Islet precursor cell (in vitro differentiated cells): ENCODE measurements at places on chromosomes 11 and 22.

GRCh38 chr11:116164843-116165242, 607.9 kb downstream of the BUD13 start:
- DNase-seq: peak; percentile 52

- DNase-seq: no peak
These were observed 734.2 kb upstream of the ANO3 start for GRCh38 chr11:25597696-25598095.

- DNase-seq: no peak
These were observed 4.4 kb downstream of the OTOG start for GRCh38 chr11:17551347-17552040.

GRCh38 chr22:47040486-47041270, 278.2 kb downstream of the TBC1D22A start:
- no peak for DNase-seq

- DNase-seq: no peak
These were observed 48.1 kb upstream of the TOP3B start for GRCh38 chr22:22030493-22031182.

DNA sequence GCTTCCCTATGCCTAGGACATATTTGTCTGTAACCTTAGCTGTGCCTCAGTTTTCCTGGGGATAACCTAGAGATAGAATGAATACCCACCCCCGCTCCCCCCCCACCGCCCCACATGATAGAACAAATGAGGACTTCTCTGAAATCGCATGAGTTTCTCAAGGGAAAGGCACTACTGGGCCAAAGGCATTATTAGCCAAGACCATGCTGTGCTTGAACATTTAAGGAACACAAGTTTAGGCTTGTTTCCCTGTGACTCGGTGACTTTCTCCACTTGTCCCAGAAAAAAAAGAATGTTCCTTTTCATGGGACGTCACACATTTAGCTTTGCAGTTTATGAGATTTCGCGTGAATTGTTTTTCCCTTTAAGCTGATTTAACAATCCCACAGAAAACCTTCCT, 51.4 kb upstream of the CRTAM start:
- no peak for DNase-seq

DNA sequence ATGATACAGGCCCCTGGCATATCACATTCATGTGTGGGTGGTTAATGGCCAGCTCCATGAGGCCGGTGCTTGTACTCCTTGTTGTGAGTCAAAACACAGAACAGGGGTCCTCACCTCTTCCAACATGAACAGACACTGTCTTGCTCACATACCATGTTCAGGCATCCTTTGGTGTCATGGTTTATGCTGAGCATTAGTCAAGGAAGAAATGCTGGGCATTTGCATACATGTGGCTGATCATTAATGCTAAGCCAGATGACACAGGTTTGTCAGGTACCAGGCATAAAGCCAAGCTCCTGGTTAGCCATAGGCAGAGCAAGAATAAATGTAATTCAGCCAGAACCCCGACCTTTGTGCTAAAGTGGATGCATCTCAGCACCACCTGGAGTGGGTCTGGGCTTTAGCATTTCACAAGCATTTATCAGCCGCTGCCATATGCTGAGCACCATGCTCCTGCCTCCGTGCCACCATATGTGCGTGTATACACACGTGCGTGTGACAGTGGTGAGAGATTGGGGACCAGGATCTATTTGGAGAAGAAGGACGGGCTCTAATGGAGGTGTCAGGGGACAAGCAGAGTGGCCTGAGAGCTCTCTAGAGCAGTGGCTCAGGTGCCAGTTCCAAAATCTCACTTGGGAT, 55.0 kb downstream of the MICAL2 start:
- peak; percentile 51 for DNase-seq

- DNase-seq: no peak
These were observed 1.2 kb downstream of the FOLR2 start for GRCh38 chr11:72217841-72218240.

- peak; percentile 47 for DNase-seq
These were observed 103.3 kb upstream of the B3GAT1 start for GRCh38 chr11:134515081-134515960.

GRCh38 chr11:61555051-61555969, 25.6 kb downstream of the SYT7 start:
- DNase-seq: peak; percentile 67

DNA sequence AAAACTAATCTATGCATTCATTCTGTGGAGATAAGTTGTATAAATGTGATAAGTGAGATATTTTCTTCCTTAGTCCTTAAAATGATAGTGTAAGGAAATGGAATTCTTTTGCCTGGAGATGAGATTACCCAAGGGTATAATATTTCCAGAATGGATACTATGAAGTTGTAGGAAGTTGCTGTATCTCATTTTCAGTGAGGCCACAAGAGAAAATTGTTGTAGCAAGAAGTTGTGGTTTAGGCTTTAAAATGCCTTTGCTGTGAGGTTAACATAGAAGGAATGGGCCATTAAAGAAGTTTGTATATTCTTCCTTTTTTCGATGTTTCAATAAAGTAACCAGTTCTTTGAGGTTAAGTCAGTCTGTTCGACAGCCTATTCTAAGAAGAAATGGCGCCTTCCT, 50.7 kb upstream of the LIN7C start:
- DNase-seq: no peak

DNA sequence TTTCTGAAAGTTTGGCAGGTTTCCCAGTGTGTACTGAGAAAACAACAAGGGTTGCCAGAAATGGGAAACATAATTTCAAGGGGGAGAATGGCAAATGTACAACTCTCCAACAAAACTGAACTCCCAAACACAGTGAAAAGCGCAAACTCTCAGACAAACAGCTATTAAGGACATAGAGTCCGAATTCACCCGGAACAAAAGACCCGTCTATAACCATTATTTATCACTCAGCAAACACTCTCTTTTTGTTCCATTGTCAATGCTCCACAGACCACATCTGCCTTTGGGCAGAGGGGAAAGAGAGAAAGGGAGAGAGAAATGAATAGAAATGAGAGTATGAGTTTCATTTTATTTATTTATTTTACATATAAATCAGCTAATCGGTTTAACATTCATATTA, 21.7 kb downstream of the KIRREL3 start:
- no peak for DNase-seq

GRCh38 chr11:36509694-36510593, at the start of gene TRAF6:
TSS of gene TRAF6 (minus strand) at chr11:36510272. CDS start at chr11:36501515, 8,757 bp downstream.
- DNase-seq: peak; percentile 92

GRCh38 chr22:31119026-31119717, 3.6 kb upstream of the INPP5J start:
- no peak for DNase-seq

DNA sequence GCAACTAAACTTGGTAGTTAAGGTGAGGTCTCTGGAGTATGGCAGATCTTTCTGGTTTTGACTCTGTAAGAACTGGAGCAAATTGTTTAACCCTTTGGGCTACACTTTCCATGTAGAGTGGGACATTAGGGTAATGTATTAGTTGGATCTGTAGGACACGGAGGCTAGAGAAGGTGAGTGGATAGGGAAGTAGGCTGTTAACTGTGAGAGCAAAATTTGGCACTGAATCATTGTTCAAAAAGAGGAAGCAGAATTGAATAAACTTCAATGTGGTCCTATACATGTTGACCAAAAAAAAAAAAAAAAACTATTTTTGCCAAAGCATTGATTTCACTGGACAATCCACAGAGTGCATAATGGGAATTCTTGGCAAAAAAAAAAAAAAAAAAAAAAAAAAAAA, 370.2 kb upstream of the CHORDC1 start:
- DNase-seq: no peak

DNA sequence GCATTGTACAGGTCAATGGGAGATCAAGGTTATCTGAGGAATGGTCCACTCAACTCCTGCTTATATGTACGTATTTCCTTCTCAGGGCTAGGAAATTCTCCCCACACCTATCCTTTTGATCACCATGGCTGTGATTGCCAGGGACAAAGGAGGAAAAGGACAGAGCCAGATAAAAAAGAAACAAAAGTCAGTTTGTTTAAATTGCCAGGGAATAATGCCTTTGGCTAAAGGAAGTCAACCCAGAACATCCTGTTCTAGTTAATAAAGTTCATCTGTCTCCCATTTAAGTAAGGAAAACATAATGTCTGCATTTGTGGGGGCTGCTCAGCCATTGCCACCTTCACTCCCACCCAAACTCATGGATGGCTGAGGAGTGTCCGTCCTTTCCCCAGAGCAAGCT, 124.7 kb downstream of the ME3 start:
- no peak for DNase-seq
